ENCODE measurements at places on chromosomes 7 and 10.

DNA sequence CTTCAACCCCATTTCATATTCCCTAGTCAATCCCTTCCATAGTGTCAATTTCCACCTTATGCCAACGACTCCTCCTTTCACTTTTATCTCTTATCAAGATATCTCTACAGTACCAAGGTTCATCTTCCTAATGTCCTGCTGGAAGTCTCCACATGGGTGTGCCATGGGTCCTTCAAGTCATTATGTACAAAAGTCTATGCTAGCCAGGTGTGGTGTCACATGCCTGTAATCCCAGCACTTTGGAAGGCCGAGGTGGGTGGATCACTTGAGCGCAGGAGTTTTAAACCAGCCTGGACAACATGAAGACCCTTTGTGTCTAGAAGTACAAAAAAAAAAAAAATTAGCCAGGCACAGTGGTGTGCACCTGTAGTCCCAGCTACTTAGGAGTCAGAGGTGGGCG lies 47.6 kb downstream of the PRTFDC1 start:
- no peak for DNase-seq

GRCh38 chr10:24603333-24603732 lies 120.4 kb downstream of the ARHGAP21 start:
- no peak for DNase-seq

DNA sequence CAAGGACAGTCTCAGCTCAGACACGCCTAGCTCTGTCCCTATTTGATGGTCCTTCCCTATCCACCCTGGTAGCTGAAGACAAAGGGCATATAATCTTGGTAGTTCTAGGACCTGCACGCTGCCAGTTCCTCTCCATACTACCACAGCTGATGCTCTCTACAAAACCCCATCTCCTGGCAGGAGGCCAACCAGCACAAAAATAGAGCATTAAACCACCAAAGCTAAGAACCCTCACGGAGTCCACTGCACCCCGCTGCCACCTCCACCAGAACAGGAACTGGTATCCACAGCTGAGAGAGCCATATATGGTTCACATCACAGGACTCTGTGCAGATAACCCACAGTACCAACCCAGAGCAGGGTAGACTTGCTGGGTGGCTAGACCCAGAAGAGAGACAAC lies 299.4 kb downstream of the LRRTM3 start:
- no peak for DNase-seq

DNA sequence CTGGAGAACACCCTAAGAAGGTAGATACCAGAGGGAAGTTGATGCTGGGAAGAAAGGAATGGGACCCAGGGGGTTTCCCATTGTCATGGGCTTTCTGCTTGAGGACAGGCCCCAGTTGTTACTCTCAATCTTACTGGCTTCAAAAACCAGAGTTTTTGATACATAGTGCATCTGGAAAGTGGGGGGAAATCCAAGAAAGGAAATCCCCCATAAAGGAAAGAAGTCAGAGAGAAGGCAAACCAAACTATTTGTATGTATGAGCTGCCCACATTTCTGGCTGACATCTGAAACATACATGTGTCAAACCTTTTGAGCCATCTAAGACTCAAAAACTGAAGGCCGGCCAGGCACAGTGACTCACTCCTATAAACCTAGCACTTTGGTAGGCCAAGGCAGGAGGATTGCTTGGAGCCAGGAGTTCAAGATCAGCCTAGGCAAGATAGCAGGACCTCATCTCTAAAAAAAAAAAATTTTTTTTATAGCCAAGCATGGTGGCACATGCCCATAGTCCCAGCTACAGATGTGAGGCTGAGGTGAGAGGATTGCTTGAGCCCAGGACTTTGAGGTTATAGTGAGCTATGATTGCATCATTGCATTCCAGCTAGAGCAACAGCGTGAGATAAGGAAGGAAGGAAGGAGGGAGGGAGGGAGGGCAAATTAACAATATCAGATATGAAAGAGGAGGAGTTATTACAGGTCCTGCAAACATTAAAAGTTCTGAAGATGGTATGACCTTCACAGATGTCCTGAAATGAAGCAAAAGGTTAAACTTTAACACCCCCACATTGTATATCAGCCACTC lies 6.7 kb upstream of the COA1 start:
- DNase-seq, result no peak

DNA sequence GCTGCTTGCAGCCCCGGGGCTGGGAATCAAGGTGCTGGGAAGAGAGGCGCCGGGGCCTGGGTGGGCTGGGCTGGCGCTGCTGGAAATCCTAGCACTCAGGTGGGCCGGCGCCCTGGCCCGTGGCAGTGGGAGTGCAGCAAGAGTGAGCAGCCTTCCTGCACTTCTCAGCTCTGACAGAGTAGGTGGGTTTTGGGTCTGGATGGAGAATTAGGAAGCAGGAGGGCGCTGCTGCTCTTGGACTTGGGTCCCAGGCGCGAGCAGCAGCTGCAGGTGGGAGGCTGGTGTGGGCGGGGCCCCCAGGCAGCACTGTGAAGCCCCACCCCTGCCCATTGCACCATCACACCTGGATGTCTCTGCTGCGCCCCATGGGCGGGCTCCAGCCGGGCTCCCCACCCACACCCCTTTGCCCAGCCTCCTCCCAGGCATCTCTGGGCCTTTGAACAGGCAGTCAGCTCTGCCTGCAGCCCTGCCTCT lies 6.0 kb downstream of the BRI3 start:
- no peak for DNase-seq

DNA sequence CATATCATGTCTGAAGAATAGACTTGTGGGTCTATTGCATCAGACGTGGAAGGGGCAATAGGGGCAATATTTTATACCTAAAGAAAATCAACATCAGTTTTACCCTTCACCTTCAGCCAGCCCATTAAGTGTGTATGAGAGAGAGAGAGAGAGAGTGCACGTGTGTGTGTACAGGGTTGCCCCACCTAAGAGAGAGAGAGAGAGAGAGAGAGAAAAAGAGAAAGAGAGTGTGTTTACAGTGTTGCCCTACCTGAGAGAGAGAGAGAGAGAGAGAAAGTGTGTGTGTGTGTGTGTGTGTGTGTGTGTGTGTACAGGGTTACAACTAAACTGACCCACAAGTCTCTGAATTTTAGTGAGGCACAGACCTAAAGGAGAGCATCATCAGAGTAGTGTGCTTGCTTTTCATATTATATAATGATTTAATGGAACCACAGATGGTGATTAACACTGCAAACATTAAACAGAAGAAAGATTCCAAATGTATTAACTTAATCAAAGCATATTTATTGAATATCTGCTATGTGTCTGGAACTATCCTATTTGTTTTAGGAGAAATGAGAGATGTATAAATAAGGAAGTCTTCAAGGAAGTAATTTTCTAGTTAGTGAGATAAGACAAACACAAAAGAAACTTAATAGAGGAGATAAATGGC lies 66.8 kb downstream of the CD36 start:
- DNase-seq, result no peak

DNA sequence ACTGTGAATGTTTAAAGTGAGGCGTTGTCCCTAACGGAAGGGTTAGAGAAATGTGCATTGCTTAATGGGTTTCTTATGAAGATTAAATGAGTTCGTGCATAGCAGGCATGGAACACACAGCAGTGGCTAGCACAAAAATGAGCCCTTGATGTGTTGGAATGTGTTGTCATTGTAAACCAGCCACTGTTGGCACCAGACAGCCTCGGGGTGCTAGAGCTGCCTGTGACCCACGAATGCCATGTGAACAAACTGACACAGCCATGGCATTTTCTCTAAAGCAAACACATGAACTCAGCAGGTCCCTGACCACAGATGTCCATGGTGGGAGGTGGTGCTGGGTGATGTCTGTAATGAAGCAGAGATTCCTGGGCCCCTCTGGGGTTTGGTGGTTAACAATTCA lies 111.1 kb upstream of the DPP6 start:
- DNase-seq, result no peak

Data from AG04449 (cell line).